ENCODE measurements at places on chromosomes 2 and 18.

DNA sequence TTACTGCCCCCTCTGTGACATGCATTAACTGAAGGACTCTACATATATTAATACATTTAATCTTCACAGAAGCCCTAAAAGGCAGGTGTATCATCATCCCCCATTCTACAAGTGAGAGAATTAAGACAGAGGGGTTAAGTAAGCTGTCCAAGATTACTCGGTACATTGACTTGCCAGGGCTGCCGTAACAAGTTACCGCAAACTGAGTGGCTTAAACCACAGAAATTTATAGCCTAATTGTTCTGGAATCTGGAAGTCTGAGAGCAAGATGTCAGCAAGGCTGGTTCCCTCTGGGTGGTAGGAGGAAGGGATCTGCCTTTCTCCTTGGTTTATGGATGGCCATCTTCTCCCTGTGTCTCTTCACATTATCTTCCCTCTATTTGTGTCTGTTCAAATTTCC, 605.5 kb downstream of the EPHA4 start:
- DNase-seq = no peak

DNA sequence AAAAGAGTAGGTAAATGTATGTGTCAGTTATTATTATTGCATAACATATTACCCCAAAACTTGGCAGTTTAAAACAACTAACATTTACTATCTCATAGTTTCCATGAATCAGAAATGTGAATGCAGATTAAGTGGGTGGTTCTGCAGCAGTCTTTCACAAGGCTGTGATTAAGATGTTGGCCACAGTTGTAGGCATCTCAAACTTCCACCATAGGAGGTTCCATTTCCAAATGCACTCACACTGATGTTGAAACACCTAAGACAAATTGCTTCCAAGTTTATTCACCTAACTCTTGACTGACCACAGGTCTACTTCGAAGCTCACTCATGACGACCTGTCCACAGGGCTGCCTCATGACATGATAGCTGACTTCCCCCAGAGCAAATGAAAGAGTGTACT, 360.8 kb downstream of the GRB14 start:
- no peak for DNase-seq

DNA sequence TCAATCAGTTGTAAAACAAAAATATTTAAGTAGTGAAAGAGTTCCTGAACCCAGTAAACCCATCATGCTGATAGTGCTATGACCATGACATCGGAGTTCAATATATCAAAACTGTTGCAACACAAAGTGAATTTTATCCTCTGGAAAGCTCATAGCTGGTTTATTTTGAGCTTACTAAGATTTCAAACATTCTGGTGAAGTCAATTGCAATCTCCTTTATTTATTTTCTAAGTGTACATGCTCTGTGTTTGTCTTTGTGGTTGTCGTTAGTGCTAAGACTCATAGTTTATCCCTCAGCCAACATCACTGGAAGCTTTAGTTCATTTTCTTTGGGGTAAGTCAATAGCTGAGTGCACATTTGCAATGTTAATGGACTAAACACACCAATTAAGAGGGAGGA, 91.9 kb downstream of the QPCT start:
- no peak for DNase-seq

DNA sequence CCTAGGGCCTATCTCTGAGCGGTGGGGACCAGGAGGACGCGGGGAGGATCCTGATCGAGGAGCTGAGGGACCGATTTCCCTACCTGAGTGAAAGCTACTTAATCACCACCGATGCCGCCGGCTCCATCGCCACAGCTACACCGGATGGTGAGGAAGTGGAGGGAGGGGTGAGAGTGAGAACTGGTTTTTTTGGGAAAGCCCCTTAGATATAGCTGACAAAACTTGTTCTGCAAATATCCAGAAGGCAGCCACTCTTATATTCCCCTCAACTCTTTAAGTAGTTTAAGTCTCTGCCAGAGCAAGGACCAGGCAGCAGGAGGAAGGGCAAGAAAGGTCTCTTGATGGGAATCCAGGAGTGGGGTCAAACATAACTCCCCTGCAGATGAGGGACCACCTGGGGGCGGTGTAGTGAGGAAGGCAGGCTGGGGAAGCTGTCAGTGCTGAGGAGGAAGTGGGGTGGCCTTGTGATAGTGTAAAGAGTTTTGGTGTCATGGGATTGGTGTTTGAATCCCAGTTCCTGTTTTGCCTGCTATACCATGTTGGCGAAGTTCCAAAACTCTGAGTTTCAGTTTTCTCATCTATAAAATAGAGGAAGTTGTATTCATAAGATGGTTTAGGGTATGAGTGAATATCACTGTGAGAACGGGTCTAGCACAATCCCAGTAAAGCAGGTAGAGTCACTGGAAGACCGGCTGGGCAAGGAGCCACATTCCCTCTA, 3.4 kb downstream of the NAGK start:
- DNase-seq = peak; percentile 58

DNA sequence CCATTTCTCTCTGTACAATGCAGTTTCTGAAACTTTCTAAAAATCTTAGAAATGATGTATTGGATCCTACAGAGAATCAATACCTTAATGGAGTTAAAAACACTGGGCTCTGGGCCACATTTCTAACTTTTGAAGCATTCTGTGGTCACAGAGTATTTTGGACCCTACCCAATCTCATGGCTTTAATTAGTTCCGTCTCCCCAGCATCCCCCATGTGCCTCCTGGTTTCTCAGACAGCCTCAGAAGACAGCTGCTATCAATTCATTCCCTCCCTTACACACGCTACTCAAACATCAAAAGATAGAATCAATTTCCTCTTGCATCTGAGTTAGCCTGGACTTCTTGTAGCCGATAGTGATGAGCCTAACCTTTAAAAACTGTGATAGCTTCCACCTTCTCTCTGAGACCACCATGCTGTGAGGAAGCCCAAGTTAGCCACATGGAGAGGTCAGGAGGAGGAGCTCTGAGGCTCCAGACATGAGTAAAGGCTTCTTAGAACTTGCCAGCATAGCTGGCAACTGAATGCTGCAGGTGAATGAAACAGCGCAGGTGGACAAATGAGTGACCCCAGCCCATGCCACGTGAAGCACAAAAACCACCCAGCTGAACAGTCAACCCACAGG, 10.4 kb downstream of the ADCY3 start:
- DNase-seq = no peak

DNA sequence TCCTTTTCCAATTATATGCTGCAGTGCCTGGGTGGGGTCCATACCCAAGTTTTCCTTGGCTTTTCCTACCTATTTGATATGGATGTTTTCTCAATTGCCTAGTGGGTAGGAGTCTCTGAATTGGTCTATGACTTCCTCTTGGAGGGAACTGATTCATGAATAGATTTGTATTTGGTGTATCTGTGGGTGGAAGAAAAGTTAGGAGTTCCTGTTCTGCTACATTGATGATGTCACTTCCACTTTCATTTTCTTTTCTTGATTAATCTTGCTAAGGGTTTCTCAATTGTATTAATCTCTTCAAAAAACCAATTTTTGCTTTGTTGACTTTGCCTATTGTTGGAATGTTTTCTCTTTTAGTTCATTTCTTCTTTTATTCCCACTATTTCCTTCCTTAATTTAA, 37.4 kb upstream of the SLC9A2 start:
- no peak for DNase-seq

DNA sequence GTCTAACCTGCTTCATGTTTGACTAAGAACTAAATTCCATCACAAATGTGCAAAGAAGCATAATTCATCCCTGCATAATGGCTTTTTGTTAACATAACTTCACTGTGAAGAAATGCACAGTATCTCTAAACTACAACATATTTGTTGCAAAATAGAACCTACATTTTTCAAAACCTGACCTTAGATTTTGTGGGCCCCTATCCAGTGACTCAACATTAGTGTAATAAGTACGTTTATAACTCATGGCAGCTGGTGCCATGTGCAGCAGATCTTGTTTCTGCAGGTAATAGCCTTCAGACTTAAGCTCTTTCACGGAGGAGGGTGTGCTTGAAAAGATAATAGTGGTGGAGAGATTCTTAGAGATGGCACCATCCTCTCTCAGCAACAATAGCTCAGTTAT, 28.6 kb upstream of the VWC2L start:
- no peak for DNase-seq

Measured in effector CD4-positive, alpha-beta T cell (primary cell).